Stimulated activated CD8-positive, alpha-beta memory T cell treated with anti-CD3 and anti-CD28 coated beads, Interleukin-15, amount 100 ng/mL, for 1 hour (primary cell): ENCODE measurements at places on chromosomes 4 and X.

- DNase-seq: no peak
These were observed 37.7 kb downstream of the ARHGEF9 start for GRCh38 chrX:63747331-63747730.

DNA sequence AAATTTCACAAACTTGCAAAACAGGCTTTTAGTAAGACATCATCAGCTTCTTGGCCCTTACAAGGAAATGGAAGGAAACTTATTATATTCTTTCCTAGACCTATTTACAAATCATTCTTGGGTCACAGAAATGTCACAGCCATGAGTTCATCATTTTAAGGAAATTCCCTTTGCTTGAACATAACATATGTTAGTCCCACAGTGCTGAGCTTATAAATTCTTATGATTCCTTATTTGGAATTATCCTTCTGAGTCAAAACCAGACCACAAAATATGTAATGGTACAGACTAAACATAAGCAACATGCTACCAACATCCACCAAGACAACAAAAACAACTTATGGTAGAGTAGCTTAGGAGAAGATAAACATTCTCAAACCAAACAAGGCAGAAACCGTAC, 236.9 kb upstream of the CTSO start:
- DNase-seq: no peak

GRCh38 chr4:135124196-135124595, 922.6 kb upstream of the PABPC4L start:
- DNase-seq: no peak

DNA sequence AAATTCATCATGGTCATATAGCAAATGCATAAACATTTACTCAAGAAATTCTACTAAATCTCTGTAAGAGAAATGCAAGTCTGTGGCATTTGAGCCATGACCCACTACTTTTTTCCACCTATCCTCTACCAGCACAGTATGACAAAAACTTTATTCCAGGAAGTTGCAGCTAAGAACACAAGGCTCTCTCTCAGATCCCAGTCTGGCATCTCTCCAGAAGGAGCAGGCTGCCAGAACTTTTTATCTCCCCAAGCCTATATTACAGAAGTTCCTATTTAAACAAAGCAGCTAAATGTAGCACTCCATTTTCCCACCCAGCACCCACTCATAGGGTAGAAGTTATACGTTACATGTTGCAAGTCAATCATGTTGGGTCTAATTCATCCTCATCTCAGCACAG, 49.3 kb upstream of the EPGN start:
- DNase-seq: no peak

GRCh38 chr4:124199755-124200154, 512.8 kb downstream of the ANKRD50 start:
- no peak for DNase-seq

DNA sequence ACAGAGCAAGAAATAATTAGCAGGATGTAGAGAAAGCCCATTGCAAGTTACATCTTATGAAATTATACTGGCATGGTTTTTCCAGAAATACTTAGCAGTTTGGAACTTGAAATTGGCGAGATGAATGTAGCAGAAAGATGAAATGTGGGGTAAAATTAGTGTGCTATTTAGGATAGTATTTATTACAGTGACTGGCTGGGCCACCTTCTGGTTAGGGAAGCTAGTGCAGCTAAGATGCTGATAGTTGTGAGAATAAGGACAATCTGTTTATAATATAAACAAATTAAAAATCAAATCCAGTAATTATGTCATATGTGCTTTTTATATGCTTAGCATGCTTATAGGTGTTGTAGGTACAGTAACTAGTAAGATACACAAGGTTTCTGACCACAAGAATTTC, 74.8 kb downstream of the IL15 start:
- no peak for DNase-seq

DNA sequence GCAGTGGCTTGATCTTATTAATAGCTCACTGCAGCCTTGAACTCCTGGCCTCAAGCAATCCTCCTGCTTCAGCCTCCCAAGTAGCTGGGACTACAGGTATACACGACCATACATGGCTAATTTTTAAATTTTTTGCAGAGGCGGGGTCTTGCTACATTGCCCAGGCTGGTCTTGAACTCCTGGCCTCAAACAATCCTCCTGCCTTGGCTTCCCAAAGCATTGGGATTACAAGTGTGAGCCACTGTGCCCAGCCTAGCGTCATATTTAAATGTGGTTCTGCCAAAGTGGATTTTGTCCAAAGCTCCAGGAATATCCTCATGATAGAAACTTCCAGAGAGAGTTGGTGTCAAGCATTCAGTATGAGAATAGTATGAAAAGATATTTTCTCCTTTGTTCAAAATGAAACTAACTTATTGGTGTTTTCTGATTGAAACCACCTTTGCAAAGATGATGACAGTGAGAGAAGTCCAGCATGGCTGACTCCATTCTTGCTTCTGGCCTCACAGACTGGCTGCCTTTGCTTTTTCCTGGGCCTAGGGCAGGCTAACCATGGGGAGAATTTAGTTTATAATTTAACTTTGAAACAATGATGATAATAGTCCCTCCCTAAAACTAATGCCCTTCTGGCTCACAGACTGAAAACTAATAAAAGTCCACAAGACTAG, 129.0 kb downstream of the C4orf51 start:
- no peak for DNase-seq

DNA sequence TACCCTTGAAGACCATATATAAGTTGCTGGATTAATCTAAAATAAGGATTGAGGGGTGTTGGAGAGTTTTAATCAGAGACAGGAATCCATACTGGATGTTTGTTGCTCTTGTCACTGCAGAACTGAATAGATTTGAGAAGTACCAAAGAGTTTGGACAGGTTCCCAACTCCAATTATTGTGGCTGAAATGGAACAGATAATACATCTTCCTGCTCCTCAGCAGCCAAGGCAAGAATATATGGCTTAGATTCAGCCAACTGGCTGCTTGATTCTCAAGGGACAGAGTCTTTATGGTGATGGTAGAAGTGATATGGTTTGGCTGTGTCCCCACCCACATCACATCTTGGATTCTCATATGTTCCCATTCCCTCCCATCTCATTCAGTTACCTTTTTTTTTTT, 97.0 kb upstream of the PDHA2 start:
- DNase-seq: no peak

DNA sequence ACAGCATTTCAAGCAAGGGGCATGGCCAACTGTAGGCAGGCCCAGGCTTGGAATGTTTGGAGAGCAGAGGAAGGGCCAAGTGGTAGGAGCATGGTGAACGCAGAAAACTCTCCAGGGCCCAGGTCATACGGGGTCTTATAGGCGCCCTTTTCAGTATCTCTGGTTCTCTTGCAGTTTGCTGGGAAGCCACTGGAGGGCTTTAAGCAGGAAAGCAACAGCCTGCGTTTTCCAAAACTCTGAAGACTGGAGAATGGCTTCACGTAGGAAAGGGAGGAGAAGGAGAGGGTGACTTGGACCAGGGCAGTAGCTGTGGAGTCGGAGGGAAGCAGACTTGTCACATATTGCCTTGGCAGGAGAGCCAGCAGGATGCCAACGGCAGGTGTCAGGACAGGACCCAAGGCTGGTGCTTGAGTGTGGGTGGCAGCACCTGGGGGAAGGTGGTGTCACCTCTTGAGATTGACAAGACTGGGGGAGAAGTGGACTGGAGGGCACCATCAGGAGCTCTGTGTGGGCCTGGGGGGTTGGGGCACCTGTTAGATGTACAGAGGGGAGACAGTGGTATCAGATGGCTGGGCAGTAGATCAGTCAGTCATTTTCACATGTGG, 21.9 kb downstream of the TKTL1 start:
- DNase-seq: no peak

DNA sequence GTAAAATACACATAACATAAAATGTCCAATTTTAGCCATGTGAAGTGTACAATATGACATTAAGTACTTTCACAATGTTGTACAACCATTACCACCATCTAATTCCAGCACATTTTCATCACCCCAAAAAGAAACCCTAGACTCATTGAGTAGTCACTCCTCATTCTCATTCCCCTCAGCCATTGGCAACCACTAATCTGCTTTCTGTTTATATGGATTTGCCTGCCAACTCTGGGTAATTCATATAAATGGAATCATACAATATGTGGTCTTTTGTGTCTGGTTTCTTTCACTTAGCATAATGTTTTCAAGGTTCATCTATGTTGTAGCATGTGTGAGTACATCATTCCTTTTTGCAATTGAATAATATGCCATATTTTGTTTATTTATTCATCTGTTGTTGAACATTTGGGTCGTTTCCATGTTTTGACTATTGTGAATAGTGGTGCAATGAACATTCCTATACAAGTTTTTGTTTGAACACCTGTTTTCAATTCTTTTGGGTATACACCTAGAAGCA, 43.0 kb downstream of the EIF2S3 start:
- no peak for DNase-seq

GRCh38 chr4:142474398-142475087, 371.6 kb downstream of the INPP4B start:
- no peak for DNase-seq

- no peak for DNase-seq
These were observed 173.8 kb upstream of the GLRA2 start for GRCh38 chrX:14355556-14355955.

- DNase-seq: no peak
These were observed 58.6 kb upstream of the MSX1 start for GRCh38 chr4:4800646-4801408.

GRCh38 chrX:31297881-31298280, 226.0 kb upstream of the FTHL17 start:
- no peak for DNase-seq

- DNase-seq: no peak
These were observed 153.4 kb downstream of the ARX start for GRCh38 chrX:24862343-24862742.

GRCh38 chr4:56658528-56658927, 22.6 kb downstream of the HOPX start:
- DNase-seq: no peak

DNA sequence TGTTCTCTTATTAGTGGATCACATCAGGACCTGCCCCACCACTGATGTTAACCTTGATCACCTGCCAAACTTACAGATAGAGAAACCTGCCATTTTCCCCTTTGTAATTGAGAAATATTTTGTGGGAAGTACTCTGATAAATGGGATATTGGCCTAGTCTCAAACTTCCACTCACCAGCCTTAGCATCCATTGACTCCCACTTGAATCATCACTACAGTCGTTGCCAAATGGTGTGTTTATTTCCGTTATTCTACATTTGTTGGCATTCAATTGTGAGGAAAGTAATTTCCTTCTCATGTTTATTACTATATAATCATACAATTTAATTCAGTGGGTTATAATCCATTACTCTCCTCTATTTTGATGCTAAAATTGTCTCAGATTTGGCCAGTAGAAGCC, 156.4 kb upstream of the CXCL13 start:
- no peak for DNase-seq

DNA sequence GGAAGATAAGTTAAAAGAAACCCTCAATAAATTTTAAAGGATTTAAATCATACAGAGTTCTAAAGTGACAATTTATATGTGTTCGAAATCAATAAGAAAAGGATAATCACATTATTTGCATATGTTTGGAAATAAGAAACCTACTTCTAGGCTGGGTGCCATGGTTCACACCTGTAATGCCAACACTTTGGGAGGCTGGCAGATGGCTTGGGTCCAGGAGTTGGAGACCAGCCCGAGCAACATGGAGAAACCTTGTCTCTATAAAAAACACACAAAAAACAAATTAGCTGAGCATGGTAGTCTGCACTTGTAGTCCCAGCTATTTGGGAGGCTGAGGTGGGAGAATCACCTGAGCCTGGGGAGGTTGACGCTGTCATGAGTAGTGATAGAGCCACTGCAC, 8.1 kb upstream of the SAP30 start:
- DNase-seq: no peak

- no peak for DNase-seq
These were observed 491.1 kb upstream of the ADGRL3 start for GRCh38 chr4:60709061-60709460.

DNA sequence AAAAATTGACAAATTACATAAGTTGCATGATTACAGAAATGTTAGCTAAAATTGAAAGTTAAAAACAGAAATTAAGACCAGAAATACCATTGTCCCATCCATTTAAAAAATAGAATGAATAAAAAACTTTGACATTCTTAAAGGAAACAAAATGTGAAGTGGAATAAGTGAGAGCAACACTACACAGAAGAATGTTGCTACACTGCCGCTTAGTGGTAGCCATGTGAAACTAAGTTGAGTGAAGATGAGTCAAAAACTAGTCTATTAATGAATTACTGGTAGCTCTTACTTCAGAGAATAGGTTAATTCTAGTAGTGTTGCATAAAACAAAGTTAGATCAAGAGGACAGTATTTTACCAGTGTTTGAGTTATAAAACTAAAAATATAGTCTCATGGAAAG, 571.0 kb upstream of the KLHL4 start:
- no peak for DNase-seq

- no peak for DNase-seq
These were observed 52.1 kb upstream of the CAPN6 start for GRCh38 chrX:111322231-111322855.

GRCh38 chrX:112851161-112851779, 10.6 kb upstream of the AMOT start:
- no peak for DNase-seq

GRCh38 chr4:182139491-182139890, 103.7 kb upstream of the TENM3 start:
- no peak for DNase-seq

DNA sequence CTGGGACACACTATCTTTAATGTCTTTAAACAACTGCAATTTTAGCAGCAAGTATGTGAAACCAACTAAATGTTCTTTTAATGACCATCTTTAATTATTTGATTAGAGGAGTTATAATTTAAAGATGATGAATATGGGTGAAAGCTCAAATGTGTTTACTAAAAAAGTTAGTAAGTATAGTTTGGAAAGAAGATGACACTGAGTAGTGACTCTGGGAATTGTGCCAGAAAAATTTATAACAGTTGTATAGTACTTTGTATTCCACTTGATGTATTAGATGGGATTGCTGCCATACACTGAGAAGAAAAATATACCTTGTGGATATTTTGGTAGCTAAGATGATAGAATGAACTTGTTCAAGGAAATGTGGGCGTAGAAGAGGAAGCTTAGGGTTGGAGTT, 19.5 kb upstream of the PACRGL start:
- no peak for DNase-seq

- DNase-seq: no peak
These were observed 45.9 kb downstream of the WDFY3 start for GRCh38 chr4:84920617-84921016.

DNA sequence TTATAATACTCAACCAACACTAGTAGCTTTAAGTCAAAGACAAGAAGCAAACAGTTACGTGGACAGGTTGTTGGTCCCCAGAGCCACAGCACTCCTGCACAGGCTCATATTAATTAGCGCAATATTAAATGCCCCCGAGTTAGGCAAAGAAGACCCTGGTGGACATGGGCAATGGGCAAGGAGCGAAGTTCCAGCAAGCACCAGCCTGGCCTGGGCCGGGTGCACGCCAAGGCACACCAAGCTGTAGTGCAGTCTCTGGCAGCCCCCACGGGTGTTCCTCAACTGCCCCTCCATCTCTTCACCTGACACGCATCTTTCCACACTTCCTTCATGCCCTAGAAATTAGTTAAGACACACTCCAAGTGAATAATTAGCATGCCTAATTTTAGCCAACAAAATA, 20.1 kb downstream of the FAT1 start:
- DNase-seq: no peak
